ENCODE measurements at places on chromosomes 4 and X.

- DNase-seq, result peak; percentile 54
Measured at GRCh38 chr4:77193511-77194102, 36.6 kb downstream of the CCNG2 start.

DNA sequence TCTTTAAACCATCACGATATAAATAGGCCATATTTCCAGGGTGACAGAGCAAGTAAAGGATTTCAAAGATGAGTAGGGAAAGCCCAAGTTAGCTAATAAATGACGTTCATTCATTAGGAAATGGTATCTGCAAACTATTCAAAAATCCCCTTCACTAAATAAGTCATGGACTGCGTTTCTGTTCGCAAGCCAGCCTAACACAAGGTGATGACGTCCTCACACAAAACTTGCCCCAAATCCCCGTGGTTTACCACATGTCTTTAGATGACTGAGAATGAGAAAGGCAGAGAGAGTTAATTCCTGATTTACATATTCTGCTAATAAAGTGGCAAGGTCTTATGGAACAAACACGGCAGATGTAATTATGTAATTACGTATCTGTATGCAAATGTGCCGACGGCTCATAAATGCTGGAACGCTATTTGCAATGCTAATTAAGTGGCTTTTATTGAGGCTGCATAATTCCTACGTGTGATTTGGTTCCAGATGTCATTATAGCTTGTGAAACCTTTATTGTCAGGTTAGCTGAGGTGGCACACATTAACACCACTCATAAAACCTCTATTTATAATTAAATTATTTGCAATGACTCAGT lies 437.7 kb upstream of the FRG1 start:
- no peak for DNase-seq

DNA sequence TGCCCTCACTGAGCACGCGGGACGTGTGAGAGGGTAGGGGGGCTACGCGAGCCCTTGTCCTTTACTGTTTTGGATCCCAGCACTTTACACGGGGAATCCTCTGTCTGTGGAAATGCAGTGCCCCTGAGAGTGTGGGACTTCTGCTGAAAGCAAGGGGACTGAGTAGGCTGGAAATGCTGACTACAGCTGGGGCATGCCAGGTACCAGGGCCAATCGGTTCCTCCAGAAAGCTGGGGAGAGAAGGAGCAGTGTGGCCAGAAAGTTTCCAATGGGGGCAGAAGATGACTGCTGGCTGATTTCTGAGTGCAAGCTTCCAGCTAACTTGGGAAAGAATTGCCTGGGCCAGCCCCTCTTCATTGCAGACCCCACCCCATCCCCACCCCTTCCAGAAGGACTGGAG lies 1.5 kb downstream of the NHSL2 start:
- DNase-seq, result no peak

DNA sequence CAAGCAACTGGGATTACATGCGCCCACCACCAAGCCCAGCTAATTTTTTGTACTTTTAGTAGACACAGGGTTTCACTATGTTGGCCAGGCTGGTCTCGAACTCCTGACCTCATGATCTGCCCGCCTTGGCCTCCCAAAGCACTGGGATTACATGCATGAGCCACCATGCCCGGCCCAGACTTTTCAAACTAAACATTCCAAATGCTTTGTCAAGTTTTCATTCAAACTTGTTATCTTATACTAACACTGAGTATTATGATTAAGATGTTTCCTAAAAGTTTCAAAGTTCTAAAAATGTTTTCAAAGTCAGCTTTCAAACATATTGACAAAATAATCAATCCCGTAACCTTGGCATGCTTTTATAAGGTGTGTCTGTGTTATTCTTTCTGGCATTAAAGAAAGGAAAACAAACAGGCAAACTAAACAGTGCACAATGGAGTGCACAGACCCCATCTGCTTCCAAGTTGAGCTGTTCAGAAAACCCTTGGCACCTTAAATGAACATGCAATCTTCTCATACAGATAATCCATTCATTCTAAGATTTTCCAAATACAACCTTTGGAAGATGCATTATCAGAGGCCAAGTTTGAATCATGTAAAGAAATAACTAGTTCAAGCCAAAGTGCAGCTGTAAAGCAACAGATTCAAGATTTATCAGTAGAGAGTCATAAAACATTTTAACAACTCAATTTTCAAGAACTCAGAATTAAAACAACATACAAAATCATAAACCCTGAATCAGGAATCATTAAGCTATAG lies 49.1 kb downstream of the ABCG2 start:
- DNase-seq, result no peak

DNA sequence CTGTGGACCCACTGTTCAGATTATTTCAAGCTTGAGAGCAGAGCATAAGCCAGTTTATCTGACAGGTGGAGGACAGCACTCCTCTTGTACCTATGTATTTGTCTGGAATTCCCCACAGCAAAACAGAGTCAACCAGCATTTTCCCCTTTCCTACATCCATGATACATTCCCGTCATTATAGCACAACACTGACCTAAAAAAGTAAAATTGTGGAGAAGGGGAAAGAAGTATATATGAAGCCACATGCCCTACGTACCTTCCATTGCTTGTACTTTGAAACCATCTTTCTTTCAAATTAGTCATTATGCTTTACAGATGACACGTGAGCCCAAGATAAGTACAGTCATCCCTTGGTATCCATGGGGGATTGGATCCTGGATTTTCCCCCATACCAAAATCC lies 73.3 kb downstream of the KLHL8 start:
- DNase-seq, result no peak

DNA sequence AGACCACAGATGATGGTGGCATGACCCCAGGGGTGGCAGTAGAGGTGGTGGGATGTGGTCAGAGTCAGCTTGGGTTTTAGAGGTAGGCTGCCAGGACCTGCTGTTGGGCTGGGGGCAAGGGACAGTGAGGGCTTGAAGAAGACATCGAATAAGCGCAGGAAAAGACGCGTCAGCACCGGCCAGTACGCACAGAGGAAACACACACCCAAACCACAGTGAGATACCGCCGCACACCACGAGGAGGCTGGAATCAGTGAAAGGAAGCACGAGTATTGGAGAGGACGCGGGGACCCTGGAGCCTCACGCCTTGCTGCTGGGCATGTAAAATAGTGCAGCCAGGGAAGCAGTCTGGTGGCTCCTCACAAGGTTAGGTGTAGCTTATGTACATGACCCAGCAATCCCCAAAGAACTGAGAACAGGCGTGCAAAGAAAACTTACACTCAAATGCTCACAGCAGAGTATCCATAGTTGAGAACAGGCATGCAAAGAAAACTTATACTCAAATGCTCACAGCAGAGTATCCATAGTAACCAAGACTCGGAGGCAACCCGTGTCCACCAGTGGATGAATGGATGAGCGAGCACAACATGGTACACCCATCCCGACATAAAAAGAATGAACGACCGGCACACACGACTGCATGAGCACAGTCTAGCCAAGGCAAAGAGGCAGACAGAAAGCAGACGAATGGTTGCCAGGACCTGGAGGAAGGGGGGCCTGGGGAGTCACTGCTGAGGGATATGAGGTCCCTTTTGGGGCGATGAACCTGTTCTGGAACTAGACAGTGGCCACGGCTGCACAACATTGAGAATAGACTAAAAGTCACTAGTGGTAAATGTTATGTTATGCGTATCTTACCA lies 13.3 kb downstream of the PDZD4 start:
- DNase-seq, result no peak

GRCh38 chrX:131792356-131792749 lies 230.7 kb upstream of the STK26 start:
- peak; percentile 85 for DNase-seq

GRCh38 chr4:6641164-6641970 lies 882 bp downstream of the MRFAP1 start:
- peak; percentile 24 for DNase-seq

DNA sequence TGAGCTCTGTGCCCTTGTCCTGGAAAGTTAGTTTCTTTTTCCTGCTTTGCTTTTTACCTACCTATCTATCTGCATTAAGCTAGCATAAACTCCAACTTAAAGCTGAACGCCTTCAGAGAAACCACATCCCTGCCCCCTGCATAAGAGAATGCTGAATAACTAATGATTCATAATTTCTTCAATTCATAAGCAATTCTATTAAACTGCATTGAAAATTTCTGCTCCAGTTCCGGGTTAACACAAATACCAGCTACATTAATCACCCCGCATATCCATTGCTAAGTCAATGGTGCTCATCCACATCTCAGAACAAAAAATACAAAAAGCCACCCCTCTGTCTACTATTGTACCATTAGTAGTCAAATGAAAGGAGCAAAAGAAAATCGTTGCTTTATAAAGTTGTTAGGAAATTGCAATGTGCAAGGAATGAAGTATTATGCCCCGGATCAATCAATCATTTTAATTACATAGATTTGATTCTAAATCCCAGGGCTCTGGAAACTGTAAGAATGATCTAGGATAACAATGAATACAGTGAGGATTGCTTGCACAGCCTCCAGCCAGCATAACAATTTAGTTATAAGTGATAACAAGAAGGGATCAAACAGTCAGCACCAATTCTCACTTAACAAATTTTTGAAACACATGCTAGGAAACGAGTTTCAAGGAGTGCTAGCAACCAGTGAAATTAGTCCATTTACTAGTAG lies 106.8 kb downstream of the ELOVL6 start:
- DNase-seq, result no peak

DNA sequence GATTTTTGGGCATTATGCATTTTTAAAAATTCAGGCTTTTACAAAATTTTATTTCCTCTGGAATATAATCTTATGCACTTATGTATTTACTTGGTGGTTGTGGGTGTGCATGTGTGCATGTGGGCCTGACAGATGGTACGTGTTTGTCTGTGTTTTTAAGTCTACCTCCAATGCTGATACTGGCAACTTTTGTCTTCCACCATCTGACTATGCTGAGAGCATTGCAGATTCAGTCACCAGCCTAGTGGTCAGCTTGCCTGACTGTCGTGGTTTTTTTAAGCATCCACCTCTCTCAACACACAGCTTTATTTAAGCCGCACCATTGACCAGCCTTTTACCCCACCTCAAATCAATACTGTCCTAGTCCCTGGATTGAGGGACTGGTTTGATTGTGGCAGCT lies 37.1 kb downstream of the FSTL5 start:
- DNase-seq, result no peak

GRCh38 chrX:124229374-124229773 lies 103.1 kb upstream of the TEX13D start:
- no peak for DNase-seq

DNA sequence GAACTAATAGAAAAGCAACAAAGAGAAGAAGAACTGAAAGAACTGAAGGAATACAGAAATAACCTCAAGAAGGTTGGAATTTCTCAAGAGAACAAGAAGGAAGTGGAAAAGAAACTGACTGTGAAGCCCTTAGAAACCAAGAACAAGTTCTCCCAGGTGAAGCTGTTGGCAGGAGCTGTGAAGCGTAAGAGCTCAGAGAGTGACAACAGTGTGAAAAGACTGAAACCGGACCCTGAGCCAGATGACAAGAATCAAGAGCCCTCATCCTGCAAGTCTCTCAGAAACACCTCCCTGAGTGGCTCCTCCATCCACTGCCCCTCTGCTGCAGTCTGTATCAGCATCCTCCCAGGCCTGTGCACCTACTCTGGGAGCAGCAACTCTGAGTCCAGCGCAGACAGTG lies 8.4 kb upstream of the FHDC1 start:
- no peak for DNase-seq

GRCh38 chr4:7798178-7798995 lies 141.3 kb downstream of the AFAP1 start:
- DNase-seq, result no peak

DNA sequence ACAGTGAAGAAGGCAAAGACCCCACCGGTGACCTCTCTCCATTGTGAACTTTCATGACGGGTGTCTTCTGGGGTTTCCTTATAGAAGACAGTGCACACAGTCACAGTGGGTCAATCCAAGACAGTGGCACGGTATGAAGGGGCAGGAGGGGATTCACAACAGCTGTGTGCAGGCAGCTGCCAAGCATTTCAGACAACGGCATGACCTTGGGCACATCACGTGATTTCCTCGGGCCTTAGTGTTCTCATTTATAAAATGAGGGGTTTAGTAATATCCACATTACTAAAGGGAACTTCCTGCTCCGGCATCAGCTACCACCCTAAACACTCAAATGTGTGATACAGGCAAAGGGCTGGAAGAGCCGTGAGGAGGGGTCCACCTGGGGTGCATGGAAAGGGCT lies 42.9 kb downstream of the RBM47 start:
- DNase-seq, result no peak

DNA sequence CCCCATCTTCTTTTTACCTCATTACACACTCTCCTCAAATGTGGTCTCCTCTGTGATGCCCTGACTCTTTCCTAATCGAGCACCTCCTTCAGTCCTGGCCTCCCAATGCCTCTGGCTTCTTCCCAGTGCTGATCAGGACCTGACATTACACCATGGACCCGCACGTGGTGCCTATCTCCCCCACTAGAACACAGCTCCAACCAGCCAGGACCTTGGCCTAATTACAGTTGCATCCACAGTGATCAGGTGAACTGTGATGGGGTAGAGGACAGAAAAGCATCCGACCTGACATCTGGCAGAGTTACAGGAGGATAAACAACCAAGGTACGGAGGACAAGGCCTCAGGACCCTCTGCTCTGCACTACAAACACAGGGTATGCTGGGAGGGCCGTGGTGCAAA lies 12.4 kb downstream of the LYAR start:
- DNase-seq, result no peak

DNA sequence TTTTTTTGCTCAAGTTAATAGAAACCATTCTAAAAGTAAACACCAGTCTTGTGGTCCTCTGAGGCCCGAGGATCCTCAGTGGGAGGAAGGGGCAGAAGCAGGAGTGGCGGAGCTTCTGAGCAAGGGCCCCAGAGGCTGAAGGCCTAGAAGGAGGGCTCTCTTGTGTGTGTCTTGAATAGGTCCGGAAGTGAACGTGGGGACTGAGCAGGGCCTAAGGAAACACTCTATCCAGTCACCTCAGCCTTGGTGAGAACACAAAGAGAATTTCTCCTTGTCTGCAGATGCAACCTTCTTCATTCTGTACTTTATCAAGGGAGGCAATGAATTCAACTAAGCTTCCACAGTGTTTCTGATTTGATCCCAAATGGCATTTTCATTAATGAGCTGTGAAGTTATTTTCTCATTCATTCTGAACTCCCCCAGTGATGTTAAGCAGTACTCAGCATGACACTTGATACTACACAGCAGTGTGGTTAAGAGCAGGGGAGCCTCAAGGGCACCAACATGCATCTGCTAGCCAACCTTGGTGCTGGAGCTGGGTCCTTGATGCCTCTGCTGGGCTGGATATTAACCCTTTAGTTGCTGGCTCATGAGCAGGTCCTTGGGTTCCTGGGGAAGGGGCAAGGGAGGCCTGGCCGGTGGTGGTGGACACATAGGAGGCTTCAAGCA lies 64.7 kb downstream of the RBM47 start:
- DNase-seq, result no peak

DNA sequence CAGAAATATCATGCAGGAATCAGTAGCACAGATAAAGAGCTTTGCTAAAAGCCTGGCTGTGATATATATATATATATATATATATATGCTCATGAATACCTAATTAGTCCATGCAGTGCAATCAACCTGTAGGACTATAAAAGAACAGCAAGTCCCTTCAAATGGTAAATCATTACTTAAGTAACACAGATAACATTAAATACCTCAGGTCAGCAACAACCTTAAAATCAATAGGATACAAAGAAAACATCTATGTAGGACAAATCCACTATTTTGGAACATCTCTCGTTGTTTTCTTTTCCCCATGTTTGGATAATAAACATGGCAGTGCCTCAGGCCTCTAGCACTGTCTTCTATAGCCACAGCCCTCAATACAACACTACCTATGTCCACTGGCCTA lies 106.6 kb downstream of the FNIP2 start:
- no peak for DNase-seq

- no peak for DNase-seq
Measured at GRCh38 chrX:131675596-131676194, 131.8 kb downstream of the OR13H1 start.

- no peak for DNase-seq
Measured at GRCh38 chr4:137345597-137345996, 186.7 kb downstream of the PCDH18 start.
